ENCODE measurements at places on chromosomes 5 and 9. TPM values are rescaled to one million over a fixed set of nuclear protein-coding genes. Genes with fewer than 3 reads are reported as not detected.

Gene ESM1
- 0.57 TPM for total RNA-seq

Gene SPINK6
- total RNA-seq = 15.6 TPM

Gene CFAP157
- 0.09 TPM for total RNA-seq

Gene SPARC
- total RNA-seq = 3,185 TPM

Gene IL33
- 202 TPM for total RNA-seq

Gene SLC6A3
- not detected for total RNA-seq

Gene NAIP
- 2.0 TPM for total RNA-seq

Gene TMEM250
- 24.7 TPM for total RNA-seq

Gene C5orf52
- total RNA-seq = not detected

Gene SLC23A1
- under 0.01 TPM for total RNA-seq

Gene PCDHA1
- total RNA-seq = under 0.01 TPM

Gene SELENOP
- total RNA-seq = 131 TPM

Gene FCN2
- total RNA-seq = not detected

Gene CATSPER3
- 0.14 TPM for total RNA-seq

Gene FAM221B
- total RNA-seq = not detected

Gene PCDHGA5
- total RNA-seq = 1.3 TPM

Gene PCDHGC5
- total RNA-seq = 2.6 TPM

Gene CLTA
- 295 TPM for total RNA-seq

Gene MPDZ
- total RNA-seq = 47.5 TPM

Gene PCDHA13
- under 0.01 TPM for total RNA-seq

Gene TMC1
- 0.43 TPM for total RNA-seq

Gene SLC12A2
- 25.0 TPM for total RNA-seq

Gene INSYN2B
- total RNA-seq = 3.1 TPM

Gene IL31RA
- 0.71 TPM for total RNA-seq

Gene CXCL14
- 0.37 TPM for total RNA-seq

Gene UGT3A2
- total RNA-seq = not detected

Gene FOXI1
- total RNA-seq = not detected

Gene LCN9
- not detected for total RNA-seq

Gene MYMK
- total RNA-seq = not detected

Gene GPR21
- 1.1 TPM for total RNA-seq

Gene RNF183
- not detected for total RNA-seq

Gene DRD1
- total RNA-seq = under 0.01 TPM

Gene ACTBL2
- 1.1 TPM for total RNA-seq

Gene FOXD4L6
- 0.09 TPM for total RNA-seq

Gene PPP3R2
- not detected for total RNA-seq

Gene FGFR4
- 19.8 TPM for total RNA-seq

Gene TAF11L10
- total RNA-seq = not detected

Gene PCDHB2
- total RNA-seq = 1.6 TPM

Gene SLCO4C1
- total RNA-seq = not detected

Data from smooth muscle cell of bladder (primary cell).